Naive thymus-derived CD8-positive, alpha-beta T cell (primary cell): ENCODE measurements at places on chromosomes 12 and 14. TPM values are rescaled to one million over a fixed set of nuclear protein-coding genes. Genes with fewer than 3 reads are reported as not detected.

CLEC4C gene
- not detected for polyA plus RNA-seq

- no peak for DNase-seq
These were observed 108.1 kb upstream of the G2E3 start for GRCh38 chr14:30450631-30451545.

ATN1 gene
- 1.4 TPM for polyA plus RNA-seq

- no peak for DNase-seq
These were observed 122.1 kb upstream of the PARP11 start for GRCh38 chr12:3995306-3995705.

GRCh38 chr14:49895480-49895879, 2.6 kb downstream of the ARF6 start:
- no peak for DNase-seq

DNA sequence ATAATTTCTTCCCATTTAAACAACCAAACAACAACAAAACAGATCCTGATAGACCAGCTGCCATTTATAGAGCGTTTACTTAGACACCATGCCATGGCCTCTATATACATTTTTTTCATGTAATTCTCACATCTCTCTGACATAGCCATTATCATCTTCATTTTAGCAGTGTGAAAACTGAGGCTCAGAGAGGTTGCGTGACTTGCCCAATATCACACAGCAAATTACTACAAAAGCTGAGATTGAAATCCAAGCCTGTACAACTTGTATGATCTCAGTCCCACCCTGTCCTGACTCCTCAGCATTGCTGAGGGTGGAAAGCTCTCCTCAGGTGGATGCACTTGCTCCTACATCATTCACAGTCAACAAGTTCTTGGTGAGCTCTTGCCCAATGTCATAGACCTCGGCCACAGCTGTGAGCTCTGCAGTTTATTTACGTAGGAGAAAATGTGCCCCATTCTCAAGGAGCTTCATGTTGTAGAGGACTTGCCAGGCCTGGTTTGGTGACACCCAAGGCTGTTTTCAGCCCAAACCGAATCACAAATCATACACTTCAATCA, 55.5 kb downstream of the CRACR2A start:
- DNase-seq: no peak

- DNase-seq: no peak
These were observed 947 bp downstream of the TMEM52B start for GRCh38 chr12:10179776-10180181.

GRCh38 chr12:6125310-6125608, 789 bp upstream of the VWF start:
- no peak for DNase-seq

DNA sequence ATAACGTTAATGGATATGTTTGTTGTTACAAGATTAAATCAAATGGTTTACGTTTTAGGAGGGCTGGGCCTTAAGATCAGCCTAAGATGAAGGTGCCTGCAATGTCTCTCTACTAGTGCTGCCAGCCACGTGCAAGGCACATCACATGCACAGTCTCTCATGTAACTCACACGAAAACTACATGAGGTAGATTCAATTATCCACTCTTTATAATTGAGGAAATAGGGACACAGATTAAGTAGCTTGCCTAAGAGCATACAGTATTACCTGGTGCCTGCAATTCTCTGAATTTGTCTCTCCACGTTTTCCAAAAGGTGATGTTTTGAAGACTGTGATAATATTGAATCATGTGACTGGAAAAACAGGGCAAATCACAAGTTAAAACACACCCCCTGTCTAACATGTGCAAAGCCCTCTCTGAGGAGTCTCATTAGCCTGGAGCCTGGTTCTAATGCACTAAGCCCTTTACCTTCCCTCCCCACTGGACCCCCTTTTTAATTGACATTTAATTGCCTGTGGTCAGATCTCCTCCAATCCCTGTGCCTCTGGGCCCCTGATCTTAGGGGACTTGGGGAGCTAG, 14.6 kb upstream of the ATP2A2 start:
- DNase-seq: no peak

DNA sequence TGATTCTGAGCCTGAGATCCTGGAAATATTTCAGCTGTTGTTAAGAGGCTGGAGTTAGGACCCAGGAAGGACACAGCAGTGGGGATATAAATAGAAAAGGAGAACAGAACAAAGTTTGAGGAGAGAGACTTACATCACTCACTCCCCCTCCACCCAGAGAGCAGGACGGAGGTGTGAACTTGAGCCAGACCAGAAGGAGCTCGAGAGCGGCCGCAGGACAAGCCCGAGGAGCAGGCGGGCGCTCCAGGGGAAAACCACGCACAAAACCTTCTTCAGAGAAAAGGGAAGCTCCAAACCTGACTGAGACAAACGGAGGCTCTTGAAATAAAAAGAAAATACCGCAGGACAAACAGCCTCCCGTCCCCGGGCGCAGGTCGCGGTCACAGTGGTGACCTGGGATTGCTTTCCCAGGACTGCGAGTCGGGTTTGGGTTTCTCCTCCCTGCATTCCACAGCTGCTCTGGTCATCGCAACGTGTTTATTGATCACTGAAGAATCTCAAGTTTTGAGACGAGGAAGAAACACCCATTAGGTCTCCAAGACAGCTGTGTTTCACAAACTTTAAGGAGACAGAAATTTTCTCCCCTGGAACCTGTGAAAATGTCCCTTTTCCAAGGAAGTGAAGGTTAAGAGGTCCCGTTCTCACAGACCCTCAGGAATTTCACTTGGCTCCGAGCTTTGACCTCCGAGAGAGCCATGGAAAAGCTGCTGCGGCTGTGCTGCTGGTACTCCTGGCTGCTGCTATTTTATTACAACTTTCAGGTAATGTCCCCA, at the start of gene ADGRD1:
Gene ADGRD1, plus strand, starts transcription at position 137 of the 773 bp plus-strand sequence. Its CDS starts 559 bp downstream, at position 696.
- no peak for DNase-seq

PLBD1 gene
- polyA plus RNA-seq: not detected

DNA sequence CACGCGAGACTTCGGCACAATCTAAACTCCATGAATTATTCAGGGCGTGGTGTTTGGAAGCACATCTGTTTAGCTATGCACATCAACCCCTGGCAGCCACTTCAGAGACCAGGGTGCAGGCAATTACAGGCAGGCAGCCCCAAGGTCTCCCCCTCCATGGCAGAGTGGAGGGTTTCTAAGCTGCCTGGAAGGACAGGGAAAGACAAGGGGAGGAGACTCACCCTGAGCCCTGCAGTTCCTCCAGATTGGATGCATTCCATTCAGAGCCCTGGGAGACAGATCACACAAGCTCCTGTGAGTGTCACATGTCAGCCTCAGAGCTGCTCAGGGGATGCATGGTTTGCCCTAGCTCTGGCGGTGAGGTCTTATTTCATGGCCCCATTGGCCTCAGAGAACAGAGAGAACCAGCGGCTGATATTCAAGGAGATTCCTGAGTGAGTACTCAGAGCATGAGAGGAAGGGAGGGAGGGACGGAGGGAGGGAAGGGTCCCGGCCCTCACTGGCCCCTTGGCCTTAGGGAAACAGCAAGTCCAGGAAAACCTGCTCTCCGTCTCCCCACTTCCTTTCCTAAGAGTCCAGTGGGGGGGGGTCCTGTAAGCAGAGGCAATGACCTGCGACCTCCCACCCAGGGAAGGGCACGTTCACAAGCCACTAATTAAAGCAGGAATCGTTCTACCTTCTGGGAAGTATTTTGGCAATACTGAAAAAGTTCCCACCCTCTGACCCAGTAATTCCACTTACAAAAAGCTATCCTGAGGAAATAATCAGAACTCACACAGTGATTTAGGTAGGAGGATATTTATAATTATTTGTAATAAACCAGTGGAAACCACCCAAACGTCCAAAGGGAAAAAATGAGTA, 55.1 kb downstream of the SSH1 start:
- no peak for DNase-seq

DNA sequence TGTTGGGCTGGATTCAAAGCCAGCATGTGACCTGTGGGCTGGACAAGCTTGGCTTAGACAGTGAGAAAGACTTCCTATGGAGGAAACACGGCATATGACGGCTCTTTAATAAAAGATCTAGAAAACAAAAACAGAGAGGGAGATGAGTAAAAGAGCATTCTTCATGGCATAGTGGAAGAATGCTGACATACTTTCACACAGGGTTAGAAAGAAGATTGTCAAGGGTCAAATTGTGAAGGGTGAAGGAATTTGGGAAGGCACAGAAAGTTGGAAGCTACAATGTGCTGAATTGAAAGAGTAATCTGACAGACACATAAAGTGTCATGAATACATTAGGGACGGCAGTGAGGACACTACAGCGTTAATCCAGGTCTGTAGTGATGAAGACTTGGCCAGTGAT, 63.4 kb downstream of the GALNT4 start:
- no peak for DNase-seq

DNA sequence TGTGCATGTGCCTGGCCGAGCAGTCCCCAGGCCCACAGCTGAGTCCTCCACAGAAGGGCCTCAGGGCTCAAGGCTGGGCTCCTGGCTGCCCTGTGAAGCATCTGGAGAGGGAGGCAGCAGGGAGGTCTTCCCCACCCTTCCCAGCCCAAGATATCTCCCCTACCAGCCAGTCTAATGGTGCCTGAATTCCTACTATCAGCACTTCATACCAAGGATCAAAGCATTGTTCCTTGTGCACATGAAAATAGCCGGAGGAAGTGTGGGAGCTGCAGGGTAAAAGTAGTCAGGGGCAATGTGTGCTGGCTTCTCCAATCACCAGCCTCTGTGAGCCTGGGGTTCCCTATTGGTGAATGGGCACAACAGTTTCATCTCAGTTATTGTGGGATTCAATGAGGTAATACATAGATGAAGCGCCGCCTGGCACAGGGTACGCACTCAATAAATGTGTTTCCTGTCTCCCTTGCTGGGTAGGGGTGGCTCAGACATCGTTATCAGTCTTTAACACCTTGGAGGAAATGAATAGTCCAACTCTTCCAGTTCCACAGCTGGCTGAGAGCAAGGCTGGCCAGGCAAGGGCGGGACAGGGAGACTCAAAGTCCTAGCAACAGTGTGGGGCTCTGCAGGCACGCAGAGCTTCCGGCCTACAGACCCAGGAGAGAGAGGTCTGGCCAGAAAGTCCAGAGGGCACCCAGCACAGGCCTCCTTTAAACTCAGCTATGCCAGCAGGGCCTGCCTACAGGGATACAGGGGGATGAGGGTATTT, 39.1 kb upstream of the PNMA1 start:
- peak; percentile 74 for DNase-seq

DNA sequence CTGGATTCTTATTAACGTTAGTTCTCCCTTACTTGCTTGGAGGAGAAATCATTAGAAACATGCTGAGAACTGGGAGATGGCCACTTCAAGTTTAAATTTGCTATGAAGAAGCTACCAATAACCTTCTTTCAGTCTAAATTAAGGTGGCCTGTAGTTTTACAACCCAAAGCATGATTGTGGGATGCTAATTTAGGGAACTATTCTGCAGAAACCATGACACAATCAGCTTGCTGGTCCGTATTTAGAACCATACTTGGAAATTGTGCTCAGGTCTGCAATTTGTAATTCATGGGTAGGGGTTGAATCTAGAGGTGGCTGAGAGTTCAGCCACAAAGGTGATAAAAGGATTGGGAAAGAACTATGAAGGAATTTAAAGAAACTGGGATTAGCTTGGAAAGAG, 405.7 kb downstream of the RAD51B start:
- no peak for DNase-seq

GRCh38 chr14:59268011-59268410, 79.5 kb downstream of the DAAM1 start:
- no peak for DNase-seq

CCDC175 gene
- polyA plus RNA-seq: not detected

DNA sequence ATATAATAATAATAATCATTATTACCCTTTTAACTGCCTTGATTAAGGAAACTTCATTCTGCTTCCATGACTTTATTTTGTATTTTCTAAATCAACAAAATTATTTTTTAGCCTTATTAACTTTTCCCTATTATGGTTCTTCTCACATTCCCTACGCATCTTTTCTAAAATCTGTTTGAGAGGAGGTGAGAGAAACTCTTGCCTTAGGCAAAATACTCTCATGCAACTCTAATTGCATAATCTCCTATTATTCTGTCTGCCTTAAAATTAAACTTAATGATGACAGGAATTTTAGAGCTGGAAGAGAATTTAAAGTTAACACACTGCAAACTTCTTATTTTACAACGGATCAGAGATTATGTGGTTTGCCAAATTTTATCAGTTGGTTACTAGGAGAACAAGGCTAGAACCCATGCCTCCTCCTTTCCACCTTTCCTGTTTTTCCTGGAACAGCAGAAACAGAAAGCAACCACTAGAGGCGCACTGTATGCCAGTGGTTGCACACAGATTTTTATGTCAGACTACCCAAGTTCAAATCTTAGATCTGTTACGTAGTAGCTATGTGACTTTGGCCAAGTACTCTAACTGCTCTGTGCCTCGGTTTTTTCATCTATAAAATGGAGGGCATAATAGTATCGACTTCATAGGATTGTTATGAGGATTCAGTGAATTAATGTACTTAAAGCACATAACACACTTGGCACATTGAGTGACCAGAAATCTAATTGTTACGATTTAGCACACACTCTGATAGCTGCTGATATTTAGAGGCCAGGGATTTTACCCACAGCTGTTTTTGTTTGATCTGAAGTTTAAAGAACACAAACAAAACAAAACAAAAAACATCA, 4.3 kb upstream of the BRMS1L start:
- peak; percentile 16 for DNase-seq

RPS26 gene
- polyA plus RNA-seq: 1,060 TPM

LDHB gene
- 2,237 TPM for polyA plus RNA-seq

GRCh38 chr12:7180685-7181084, 8.8 kb upstream of the PEX5 start:
- no peak for DNase-seq

BDKRB1 gene
- not detected for polyA plus RNA-seq

ESYT1 gene
- polyA plus RNA-seq: 354 TPM

KRT79 gene
- polyA plus RNA-seq: not detected

KSR2 gene
- polyA plus RNA-seq: not detected

GRCh38 chr12:19220852-19221466, 91.4 kb downstream of the PLEKHA5 start:
- no peak for DNase-seq

- no peak for DNase-seq
These were observed 130.7 kb downstream of the GPHN start for GRCh38 chr14:66638689-66639088.

BDKRB2 gene
- not detected for polyA plus RNA-seq

DNA sequence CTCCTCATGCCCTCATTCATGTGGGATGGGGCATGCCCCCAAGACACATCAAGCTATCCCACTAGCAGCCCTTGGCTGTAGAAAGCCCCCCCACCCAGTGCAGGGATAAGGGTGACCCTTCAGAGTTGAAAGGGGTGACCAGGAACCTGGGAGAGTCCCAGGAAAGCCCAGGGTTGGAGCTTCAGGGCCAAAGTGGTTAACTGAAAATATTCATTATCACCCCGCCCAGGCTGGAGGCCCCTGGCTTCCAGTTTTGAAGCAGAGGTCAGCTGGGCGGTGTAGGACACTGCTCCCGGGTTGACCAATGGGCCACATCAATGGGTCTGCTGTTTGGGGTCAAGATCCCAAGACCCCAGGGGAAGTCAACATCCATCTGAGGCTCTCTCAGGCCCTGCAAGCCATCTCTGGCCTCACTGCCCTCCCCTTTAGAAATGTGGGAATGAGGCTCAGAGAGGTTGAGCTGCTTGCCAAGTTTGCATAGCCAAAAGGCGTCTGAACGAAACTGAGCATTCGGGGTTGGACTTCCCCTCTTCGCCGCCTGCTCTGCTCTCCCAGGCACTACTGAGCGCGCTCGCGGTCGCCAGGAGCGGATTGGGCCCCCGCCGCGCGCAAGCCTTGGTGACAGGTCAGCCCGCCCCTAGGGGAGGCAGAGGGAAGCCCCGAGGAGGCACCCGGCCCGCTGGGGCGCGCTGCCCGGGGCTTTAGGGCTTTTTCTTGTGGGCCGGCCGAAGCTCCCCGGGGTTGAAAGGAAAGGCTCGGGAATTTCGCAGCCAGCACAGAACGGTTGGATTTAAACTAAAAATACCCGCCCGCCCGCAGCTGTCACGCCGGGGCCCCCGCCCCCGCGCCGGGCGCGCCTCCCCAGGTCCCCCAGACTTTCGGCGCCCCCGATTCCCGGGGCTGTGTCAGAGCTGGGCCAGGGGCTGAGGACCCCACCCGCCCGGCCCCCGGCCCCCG, 576 bp downstream of the SYNE3 start:
- peak; percentile 77 for DNase-seq
